Stimulated activated CD4-positive, alpha-beta T cell treated with anti-CD3 and anti-CD28 coated beads, Interleukin-4, amount 100 ng/mL, for 48 hours (primary cell): ENCODE measurements at places on chromosomes 6 and 20.

DNA sequence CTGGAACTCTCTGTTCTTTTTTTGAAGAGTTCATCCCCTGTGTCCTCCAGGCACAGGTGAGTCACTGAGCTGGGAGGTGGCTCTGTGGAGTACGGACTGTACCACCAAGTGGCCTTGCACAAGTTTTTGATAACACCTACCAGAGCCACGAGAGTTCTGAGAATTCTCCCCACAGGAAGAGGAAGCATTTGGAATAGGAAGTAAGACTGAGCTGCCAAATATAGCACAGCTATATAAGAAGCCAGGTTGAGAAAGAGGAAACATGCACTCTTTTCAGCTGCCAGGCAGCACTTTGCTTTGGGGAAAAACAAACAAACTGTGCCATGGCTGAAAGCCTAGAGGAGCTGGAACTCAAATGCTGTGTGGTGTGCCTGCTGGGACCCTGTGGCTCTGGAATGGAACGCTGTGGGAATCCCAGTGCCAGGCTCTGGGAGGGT, 70.8 kb upstream of the RIPOR2 start:
- DNase-seq = no peak

DNA sequence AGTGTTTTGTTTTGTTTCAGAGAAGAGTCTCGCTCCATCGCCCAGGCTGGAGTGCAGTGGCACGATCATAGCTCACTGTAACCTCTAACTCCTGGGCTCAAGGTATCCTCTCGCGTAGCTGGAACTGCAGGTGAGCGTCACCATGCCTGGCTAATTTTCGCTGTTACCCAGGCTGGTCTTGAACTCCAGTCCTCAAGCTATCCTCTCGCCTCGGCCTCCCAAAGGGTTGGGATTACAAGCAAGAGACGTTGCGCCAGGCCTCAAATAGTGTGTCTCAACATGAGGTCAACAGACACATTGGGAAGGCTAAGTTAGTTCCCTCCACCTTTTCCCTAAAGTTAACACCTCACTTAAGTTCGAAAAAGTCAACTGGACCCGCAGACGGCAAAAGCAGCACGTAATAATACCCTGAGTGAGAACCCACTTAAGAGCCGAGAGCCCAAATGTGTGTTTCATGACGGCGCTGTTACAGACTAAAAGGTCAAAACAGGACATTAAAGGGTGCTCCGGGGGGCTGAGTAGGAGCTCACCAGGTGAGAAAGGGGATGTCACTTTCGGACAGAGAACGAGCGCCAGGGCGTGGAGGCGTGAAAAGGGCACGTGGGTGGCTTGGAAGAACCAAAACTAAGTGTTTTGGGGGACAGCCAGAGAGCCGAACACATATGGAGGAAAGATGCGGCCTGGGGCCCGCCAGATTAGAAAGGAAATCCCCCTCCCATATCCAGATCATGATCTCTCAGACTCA, 499 bp downstream of the TTI1 start:
- peak; percentile 44 for DNase-seq

DNA sequence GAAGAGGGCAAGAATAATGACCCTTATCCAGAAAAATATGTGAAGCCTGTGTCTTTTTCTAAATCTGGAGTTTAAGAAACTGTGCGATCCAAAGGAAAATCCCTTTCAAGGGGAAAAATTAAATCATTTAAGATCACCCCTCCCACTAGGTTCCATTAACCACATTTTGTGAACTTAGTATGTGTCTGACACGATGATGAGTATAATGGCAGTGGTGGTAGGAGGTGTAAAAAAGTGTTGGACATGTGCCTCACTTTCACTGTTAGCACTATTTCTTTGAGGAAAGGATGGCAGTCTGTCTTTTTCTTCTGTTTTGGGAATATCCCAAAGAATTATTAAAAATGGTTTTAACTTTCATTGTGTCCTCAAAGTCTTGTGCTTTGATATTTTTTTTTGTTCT, 392.3 kb upstream of the CITED2 start:
- no peak for DNase-seq

DNA sequence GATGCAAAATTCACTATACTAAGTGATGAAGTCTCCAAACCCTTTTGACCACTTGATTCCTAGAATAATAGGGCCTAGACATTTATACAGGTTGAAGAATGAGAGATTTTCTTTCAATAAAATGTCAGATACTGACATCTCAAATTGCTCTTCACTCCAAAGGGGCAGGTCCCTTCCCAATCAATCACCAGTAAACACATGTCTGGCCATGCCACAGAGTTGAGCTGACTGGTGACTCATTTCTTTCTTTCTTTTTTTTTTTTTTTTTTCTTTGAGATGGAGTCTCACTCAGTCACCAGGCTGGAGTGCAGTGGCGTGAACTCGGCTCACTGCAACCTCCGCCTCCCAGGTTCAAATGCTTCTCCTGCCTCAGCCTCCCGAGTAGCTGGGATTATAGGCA, 388.6 kb upstream of the BTBD3 start:
- no peak for DNase-seq

GRCh38 chr6:165820934-165821333, 157.9 kb upstream of the PDE10A start:
- DNase-seq = no peak
